ENCODE measurements at places on chromosomes 3 and 15.

DNA sequence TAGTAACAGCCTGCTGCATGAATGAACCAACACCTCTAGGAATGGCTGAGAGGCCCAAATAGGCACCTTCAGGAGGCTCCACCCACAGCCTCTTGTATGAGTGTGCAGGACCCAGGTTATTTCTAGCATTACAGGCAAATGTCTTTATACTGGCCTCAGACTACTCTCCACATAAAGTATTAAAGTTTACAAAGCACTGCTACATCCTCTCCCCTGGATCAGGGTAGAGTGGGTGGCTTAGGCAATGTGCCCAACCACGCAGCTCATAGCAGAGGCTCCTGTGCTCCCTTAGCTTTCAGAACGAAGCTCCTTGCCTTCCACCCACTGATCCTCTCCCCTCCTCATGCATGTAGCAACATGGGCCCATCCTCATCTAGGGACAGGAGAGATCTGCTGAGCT lies 16.3 kb downstream of the TMEM43 start:
- no peak for DNase-seq

GRCh38 chr15:64763874-64764273 lies 11.5 kb downstream of the RBPMS2 start:
- no peak for DNase-seq

DNA sequence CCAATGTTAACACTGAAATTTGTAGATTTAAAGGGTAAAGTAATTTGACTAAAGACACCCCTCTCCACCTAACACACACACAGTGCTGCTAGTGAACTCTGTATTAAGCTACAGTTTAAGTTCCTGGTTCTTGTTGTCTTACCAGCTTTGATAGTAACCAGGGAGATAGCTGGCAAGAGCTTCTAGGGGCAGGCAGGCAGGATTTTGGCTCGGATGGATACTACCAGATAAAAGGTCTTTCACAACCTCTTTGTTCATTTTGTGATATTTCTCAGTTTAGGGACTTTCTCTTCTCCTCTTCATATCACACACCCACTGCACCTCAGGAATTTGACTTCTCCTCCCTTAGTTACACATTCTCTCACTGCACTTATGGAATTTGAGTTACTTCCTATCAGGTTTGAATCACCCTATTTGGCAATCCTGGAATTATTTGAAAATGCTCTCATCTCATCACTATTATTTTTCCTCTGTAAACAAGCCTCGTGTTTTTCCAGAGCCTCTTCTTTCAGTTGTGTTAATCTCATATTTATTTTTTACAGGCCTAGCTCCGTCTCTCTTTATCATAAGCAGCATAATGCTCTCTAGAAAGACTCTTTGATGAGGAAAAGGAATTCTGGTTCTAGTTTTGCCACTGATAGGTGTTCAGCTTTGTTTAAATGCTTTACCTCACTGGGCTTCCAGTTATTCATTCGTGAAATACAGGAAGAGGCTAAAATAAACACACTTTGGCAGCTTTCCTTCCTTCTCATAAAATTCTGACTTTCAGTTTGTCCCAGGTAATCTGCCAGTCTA lies 23.0 kb upstream of the CLDN1 start:
- no peak for DNase-seq

DNA sequence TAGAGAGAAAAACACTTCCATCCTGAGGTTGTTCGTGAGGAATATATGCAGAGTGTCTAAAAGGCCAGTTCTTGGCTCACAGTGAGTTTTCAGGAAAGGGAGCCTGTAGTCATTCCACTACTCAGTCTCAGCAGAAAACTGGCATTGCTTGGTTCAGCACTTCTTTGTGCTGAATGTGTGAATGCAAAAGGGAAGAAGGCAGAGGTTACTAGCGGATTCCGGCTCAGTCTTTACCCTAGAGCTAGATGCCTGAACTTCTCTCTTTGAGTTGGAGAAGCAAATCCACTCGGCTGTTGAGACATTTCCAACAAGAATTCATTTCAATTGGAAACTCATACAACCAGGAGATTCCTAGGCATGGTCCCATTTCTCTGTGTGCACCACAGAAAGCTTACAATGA lies 23.1 kb upstream of the FRMD4B start:
- DNase-seq, result no peak

- no peak for DNase-seq
These were observed 21.6 kb upstream of the ALCAM start for GRCh38 chr3:105345156-105345555.

- peak; percentile 54 for DNase-seq
These were observed 8.3 kb downstream of the SLC38A3 start for GRCh38 chr3:50213373-50213772.

DNA sequence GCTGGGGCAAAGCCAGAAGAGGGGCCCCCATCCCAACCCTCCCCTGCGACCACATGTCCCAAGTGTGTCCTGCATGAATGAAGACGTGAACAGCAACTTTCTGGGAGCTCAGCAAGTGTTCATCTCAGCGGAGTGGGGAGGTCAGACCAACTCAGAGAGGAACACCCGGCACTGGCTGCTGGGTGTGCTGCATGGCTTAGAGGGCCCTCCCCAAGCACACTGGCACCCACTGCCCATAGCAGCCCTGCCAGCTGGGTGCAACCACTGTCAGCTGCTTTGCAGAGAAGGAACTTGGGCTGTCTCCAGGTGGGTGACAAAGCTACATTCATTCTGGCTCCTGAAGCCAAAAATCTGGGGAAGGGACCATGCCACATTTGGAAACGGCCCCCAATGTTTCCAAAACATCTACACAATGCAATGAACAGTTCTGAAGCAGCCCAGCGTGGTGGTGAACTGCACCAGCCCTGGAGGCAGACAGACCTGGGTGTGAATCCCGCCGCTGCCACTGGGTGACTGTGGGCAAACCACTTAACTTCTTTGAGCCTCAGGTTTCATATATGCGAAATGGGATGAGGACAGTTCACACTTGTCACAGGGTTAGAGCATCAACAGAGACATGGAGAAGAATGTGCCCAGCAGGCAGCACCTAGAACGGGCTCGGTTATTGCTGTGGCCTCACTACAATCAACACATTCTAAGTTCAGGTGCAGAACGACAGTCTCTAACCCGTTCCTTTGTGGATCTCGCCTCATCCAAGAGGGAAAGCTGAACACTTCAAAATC lies 145.4 kb downstream of the NUP210 start:
- no peak for DNase-seq

GRCh38 chr3:62035402-62036057 lies 337.8 kb downstream of the FEZF2 start:
- no peak for DNase-seq

DNA sequence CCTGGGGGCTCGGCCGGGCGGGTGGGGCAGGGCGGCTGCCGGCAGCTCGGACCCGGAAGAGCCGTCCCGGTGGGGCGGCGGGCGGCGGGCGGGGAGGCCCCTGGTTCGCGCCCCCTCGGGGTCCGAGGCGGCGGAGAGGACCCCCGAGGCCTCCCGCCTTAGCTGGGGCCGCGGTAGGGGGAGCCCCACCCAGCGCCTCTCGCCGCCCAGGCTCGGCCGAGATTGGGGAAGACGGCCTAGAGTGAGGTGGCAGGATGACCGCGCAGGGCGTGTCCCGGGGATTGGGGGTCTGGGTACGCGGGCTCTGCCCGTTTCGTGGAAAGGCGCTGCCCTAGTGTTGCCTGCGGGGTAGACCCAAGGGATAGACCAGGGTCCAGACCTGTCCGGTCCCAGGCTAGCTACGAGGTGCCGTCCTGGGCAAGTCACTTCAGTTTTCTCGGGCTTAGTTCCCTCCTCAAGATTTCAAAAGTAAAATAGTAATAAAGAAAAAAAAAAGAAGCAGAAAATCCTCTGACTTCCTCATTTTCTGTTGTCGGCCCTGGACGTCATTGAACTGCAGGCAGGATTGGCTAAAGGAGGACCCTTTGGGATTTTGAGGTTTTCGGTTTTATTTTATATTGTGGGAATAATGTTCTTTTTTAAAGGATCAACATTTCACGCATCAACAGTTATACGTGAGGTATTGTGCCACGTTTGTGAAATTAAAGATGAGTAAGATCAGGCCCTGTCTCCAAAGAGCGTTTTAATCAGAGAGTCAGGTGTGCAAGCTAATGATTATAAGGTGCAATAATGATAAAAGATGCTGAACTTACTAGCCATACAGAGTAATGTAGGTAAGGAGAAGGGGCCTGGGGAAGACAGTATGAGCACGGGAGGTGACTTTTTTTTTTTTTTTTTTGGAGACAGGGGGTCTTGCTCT lies 679 bp downstream of the IQGAP1 start:
- DNase-seq, result peak; percentile 62

- no peak for DNase-seq
These were observed 13.8 kb upstream of the STARD5 start for GRCh38 chr15:81337713-81338157.

DNA sequence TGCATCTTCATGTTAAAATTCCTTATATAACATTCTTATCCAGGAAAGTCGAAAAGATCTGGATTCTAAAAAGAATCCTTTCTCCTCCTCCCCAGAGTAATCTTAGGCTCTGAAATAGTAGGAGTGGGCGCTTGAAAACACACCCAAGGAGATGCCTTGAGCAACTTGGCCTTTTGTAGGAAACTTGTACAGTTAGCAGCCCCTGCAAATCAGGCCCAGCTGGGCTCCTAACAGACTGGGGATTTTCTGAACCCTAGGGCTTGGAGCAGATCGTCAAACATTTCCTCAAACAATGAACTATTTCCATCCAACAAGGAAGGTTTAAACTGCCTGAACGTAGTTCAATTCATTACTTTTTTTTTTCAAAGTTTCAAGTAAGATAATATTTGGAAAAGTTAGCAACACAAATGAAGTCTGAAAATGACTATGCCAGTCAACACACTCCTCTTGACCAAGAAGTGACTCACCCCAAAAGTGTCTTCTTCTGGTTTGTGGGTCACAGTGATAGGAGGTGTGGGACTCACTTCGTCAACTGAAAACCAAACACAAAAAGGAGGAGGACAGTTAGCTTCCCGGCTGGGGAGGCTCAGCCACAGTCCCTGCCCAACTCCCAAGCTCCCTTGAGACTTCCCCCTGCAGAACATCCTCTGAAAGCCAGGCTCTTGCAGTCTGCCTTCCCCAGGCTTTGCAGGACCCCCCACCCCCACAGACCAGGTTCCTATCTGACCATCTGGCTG lies 129.7 kb downstream of the NTRK3 start:
- no peak for DNase-seq

DNA sequence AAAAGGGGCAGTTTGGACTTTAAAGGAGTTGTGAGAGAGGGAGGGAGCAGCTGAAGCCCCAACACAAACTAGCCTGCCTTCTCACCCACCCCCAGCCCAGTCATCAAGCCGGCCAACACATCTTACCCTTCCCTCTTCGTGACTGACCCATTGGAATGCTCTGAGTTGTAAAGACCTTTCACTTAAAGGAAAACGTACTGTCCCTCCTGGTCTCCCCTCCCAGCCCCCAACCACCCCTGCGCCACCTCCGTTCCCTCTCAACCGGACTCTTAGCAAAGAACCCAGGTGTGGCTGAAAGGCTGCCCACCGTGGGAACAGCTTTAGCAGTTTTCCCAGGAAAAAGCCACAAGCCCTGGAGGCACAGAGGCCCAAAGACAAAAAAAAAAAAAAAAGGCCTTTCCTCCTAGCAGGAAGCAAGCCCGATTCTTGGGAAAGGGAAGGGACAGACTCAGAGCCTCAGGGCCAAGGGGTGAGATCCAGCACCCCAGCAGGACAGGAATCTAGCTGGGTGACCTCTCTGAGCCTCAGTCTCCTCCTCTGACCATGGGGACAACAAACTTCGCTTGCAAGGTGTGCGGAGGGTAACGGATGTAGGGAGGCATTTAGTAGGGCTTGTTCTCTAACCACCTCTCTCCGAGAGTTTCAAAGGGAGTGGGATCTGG lies 2.4 kb downstream of the CYP11A1 start:
- DNase-seq, result no peak

DNA sequence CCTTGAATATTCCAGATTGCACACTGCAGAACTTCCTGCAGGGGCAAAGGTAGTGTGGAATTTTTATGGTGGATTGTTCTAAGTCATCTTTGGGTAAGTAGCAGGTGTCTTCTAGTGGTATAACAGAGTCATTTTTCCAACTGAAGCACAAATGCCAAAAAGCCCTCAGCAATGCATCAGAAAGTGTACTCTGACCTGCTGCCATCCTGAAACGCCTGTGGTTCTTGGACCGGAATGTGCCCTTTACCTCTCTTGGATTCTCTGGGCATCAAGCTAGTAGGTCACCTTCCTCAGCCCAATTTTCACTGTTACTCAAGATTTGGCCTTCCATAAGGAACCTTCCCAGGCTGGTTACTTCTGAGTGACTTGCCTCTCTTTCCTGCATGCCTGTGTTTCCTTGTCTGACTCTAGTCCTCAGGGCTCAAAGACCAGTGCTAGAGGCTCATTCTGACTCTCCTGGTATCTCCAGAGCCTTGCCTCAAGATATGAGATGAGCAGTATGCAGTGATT lies 4.8 kb downstream of the CLSTN2 start:
- no peak for DNase-seq

DNA sequence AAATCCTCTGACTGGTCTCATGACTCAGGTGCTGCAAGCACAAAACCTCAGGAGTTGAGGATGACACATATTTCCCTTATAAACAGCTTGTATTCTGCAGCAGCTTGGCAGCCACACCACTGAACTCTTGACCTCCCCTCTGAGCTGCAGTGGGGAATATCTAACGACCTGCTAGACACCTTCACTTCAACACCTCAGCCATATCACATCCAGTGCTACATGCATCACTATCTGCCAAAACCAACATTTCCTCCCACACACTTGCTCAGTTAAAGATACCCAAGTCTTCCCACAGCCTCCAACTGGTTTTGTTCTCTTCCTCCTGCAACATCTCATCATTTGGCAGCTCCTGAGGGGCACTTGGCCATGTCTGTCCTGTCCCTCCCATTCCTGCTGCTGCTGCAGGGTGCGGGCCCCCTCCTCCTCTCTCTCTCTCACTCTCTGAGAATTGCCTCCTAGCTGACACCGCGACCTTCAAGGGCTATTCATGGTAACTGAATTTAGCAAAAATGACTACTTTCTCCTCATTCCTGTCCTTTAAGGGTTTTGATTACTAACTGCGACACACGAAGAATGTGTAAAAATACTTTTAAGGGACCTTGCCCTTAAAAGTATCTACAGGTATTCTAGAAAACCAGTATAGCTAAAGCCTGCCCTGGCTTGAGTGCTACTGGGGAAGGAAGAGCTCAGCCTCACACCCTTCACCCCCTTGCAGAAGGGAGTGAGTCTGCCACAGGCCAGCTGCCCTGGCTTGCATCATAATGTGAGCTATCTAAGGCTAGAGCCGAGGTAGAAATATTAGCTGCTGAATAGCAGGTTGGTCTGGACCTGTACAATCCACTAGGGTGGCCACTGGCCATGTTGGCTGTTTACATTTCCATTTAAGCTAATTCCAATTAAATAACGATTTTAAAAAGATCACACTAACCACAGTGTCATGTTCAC lies 5.0 kb upstream of the CCR9 start:
- DNase-seq, result no peak

GRCh38 chr3:176584413-176585176 lies 612.7 kb downstream of the TBL1XR1 start:
- DNase-seq, result no peak

- no peak for DNase-seq
These were observed 36.9 kb downstream of the ATP13A3 start for GRCh38 chr3:194449913-194450312.

GRCh38 chr3:79263423-79263822 lies 504.4 kb downstream of the ROBO1 start:
- DNase-seq, result no peak
